HEK293T (cell line): ENCODE measurements at places on chromosomes 11 and 22.

GRCh38 chr11:30431127-30431814 lies 108.4 kb downstream of the ARL14EP start:
- no peak for DNase-seq

DNA sequence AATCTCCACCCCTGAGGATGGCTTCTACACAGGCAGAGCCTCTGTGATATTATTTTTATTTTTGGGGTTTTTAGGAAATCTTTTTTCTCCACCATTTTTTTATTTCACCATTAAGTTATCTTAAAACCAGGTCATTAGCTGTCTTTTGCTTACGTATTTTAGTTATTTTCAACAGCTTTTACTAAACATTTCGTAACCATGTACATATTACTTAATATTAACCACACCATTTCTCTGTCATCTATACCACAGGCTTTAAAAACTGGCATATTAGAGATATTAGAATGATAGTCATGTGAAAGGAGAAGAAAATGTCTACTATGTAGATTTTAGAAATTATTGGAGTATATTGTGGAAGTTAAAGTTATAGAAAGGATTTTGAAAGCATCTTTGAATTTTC lies 37.4 kb downstream of the YAP1 start:
- DNase-seq: no peak

DNA sequence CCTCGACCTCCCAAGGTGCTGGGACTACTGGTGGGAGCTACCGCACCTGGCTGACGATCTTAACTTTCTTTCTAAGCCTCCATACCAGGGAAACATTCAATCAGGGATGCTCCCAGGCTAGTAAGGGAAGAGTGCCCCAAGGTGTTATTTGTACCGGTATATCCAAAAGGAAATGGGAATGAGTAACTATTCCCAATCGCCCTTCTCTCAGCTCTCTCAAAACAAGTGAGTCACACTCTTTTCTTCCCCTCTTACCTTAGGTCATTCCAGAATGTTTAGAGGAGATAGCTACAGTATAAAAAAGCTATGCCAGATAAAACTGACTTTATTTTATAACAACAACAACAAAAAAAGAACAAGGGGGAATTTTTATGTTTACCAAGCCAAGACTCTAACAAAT lies 13.7 kb downstream of the DCDC1 start:
- DNase-seq: no peak

- no peak for DNase-seq
Observed at GRCh38 chr11:115275045-115275444, 229.2 kb downstream of the CADM1 start.

GRCh38 chr11:4044976-4045646 lies 49.5 kb upstream of the RRM1 start:
- no peak for DNase-seq

- no peak for DNase-seq
Observed at GRCh38 chr11:68870470-68870869, 28.8 kb upstream of the CPT1A start.

GRCh38 chr22:25777870-25778269 lies 35.9 kb downstream of the MYO18B start:
- peak; percentile 61 for DNase-seq

DNA sequence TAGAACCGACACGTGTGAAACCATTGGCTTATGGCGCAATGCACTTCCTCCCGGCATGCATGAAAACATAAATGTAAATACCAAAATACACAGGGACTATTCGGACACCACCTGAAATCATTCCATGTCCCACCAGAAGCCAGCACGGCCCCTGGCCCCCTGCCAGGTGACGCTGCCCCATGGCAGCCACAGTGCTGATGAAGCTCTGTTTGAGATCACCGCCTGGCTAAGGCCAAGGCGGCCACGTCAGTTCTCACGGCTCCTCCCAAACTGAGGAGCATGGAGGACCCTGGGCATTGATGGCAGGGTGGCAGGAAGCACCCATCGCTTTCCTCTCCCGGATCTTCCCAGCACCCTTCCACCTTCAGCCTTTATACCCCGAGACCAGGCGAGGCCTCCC lies 89.5 kb downstream of the CDKN1C start:
- DNase-seq: no peak

DNA sequence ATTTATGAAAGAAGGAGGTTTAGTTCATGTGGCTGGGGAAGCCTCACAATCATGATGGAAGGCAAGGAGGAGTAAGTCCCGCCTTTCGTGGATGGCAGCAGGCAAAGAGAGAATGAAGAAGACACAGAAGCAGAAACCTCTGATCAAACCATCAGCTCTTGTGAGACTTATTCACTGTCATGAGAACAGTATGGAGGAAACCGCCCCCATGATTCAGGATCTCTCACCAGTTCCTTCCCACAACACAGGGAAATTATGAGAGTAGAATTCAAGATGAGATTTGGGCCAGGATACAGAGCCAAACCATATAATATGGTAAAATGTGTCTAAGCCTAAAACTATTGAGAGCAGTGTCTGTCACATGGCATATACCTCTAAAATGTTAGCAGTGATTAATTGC lies 503.8 kb upstream of the CCDC179 start:
- DNase-seq: no peak

- no peak for DNase-seq
Observed at GRCh38 chr11:1048375-1049070, 12.0 kb upstream of the MUC6 start.

- DNase-seq: no peak
Observed at GRCh38 chr11:65226103-65226442, 35.7 kb upstream of the POLA2 start.

- no peak for DNase-seq
Observed at GRCh38 chr11:114929351-114930000, 251.1 kb downstream of the NXPE2 start.

GRCh38 chr11:3104051-3104714 lies 47.0 kb upstream of the CARS1 start:
- DNase-seq: no peak

GRCh38 chr11:41121600-41121999 lies 337.9 kb downstream of the LRRC4C start:
- no peak for DNase-seq

DNA sequence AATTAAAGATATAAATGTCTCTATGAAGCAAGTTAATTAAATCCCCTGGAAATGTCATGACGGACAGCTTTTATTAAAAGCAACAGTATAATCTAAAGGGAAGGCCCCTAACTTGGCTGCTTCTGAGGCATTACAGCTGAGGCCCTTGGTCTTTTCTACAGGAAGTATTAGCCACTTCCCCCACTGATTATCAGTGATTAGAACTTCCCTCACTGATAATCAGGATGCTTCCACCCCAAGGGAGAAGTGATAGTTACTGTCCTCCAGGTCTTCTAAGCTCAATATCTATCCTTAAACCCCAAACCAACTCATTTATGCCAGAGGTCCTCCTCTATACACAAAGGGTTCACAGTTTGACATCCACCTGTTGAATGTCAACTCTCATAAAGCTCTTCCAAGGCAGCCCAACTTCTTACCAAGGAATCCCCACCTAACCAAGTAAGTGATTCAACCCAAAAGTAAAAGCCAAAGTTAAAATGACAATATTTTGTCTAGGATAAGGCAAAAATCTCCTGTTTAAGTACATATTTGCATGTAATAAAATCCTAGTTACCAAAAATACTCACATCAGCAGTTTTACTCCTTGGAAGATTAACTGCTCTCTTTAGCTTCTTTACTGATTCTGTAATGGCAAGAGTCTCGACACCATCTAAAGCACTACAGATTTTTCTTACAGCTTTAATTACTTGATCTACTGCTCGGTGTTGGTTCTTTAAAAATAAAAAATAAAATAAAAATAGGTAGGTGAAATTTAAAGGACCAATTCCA lies 58.6 kb upstream of the RPS13 start:
- no peak for DNase-seq
